CD8-positive, alpha-beta T cell (primary cell): ENCODE measurements at places on chromosomes 3 and 15.

DNA sequence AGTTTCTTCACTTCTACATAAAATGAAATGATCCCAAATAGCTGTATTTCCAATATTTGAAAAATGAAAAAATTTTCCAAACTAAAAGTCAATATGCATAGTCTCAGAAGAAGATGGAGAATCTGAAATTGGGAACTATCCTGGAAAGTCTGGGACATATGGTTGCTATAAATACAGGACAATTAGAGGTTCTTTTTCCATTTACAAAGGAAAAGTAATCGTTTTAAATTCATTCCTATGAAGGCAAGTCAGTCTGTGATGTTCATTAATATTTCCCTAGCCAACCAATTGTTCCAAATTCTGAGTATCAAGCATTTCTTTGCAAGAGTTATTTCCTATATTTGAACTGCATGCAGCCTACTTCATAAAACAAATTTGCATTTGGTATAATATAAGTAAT, 102.2 kb downstream of the NEDD4 start:
- no peak for DNase-seq

- no peak for DNase-seq
These were observed 15.7 kb downstream of the LIPC start for GRCh38 chr15:58447271-58448010.

- no peak for DNase-seq
These were observed 16.9 kb upstream of the FGD5 start for GRCh38 chr3:14801668-14802380.

DNA sequence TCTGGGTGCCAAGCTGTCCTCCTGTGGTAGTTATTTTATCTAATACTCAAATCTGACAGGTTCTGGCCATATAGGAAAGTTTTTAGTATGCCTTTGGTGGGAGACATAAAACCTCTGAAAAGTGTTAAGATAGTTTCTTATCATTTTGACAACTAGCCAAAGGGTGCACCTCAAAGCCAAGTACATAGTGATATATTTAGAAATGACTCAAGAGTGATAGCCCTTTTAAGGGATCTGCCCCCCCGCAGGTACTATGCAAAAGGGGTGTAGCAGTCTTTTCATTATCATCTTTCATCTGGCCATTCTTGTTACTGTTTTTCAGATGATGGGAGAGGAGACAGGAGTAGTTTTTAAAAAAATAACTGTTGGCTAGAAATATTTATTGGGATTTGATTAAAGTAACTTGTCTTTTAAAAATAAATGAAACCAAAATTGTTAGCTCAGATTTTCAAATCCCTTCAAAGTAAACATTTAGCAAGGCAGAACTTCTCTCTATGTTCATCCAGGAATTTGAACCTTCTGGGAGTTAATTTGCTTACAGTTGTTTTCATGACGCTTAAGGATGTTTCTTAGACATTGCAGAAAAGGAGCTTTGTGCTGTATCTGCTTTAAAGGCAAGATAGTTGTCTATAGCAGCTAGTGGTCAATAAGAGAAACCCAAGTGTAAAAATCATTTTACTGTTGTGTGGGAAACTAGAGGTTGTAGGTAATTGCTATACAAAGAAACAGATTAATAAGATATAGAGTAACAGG, 5.1 kb downstream of the PHLDB2 start:
- DNase-seq, result no peak

DNA sequence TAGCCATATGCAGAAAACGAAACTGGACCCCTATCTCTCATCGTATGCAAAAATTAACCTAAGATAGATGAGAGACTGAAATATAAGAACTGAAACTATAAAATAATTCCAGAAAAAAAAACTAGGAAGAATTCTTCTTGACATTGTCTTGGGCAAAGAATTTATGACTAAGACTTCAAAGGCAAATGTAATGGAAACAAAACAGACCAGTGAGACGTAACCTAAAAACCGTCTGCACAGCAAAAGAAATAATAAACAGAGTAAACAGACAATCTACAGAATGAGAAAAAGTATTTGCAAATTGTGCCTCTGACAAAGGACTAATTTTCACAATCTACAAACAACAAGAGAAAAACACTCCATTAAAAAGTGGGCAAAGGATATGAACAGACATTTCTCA, 92.3 kb downstream of the FAM227B start:
- DNase-seq, result no peak

GRCh38 chr15:78049691-78050440, 27.6 kb downstream of the TBC1D2B start:
- peak; percentile 65 for DNase-seq

DNA sequence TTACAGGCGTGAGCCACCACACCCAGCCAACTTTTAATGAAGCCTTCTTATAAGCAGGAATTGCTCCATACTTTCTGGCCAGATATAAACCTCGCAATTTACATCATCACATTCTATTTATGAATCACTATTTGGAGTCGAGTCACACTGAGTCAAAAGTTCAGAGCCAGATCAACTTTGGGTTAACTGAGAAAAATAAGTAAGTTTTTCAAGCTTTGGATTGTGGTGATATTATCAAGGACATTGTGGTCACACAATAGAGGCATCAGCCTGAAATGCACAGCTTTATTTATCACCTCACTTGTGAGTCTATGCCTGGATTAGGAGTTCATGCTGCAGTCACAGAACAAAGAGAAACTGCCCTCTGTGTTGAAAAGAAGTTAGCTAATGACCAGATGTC, 1163.5 kb downstream of the ROBO1 start:
- no peak for DNase-seq

DNA sequence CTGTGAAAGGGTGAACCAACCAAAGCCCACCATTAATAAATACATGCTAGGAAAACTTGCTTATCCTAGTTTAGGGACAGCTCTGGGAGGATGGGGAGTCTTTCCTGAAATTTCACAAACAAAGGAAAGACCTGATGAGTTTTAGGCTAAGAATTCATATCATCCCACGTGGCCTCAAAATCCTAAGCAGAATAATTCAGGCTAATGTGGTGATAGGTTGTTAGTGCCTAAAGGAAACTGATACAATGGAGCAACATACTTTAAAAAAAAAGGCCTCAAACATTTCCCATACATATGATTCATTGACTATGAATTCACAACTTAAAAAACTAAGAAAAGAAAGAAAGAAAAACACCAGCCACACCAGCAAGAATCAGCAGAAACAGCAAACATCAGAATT, 126.9 kb upstream of the CNTN4 start:
- no peak for DNase-seq

- DNase-seq, result no peak
These were observed 74.3 kb downstream of the NUP210 start for GRCh38 chr3:13345772-13346171.

GRCh38 chr3:13451301-13451673, 28.8 kb upstream of the HDAC11 start:
- peak; percentile 60 for DNase-seq

GRCh38 chr3:20056725-20057611, 16.7 kb downstream of the KAT2B start:
- DNase-seq, result no peak

DNA sequence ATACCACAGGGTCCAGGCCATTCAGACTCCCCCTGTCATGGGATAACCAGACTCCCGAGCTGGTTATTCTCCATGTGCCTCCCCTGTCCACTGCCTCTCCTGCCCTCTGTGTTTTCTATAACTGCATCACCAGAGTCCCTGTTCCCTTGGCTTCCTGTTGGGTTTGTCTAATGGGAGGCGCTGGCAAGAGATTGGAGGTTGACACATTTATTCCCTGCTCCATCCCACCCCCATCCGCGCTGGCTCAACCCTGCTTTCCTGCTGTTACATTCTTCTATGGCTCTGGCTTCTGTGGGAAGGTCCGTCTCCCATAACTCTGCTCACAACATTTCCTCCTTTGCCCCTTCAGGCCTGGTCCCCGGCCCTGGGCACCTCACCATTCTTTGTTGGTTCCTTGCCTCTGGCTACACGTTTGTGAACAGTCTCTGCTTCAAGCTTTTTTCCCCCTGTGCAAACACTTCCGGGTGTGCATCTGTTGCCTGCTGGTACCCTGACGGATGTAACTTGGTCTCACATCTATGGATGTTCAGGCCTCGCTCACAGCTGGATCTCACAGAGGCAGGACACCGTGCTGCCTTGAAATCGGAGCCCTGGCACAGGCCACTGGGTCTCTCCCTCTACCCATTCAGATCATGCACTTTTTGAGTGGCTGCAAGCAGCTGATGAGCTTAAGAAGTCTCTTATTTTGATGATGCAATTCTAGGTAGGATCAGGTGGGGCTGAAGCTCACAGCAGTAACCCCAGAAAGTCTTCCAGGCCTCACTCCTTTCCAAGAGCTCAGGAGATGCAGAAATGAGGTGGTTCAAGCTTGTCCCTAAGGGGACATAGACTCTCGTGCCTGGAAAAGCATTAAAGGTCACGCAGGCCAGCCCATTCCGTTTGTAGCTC, 68.6 kb upstream of the ATP13A3 start:
- DNase-seq, result no peak

- DNase-seq, result no peak
These were observed 43.0 kb upstream of the GLCE start for GRCh38 chr15:69117431-69117871.

DNA sequence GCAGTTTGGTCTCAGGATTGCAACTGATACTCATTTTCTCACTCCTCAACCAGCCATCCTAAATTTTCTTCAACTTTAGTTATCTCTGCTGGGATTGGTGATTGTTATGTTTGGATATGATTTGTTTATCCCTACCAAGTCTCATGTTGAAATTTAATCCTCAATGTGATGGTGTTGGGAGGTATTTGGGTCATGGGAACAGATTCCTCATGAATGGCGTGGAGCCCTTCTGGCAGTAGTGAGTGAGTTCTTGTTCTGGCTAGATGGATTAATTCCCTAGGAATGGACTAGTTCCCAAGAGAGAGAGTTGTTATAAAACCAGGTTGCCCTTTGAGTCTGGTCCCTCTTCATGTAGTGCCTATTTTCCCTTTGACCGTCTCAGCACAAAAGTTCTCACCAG, 399.9 kb downstream of the SQOR start:
- DNase-seq, result no peak

- DNase-seq, result no peak
These were observed 10.4 kb upstream of the MME start for GRCh38 chr3:155069729-155070128.
